ENCODE measurements at places on chromosomes 12 and 14.

GRCh38 chr14:66802962-66803361 is 295.0 kb downstream of the GPHN start:
- DNase-seq, result no peak

DNA sequence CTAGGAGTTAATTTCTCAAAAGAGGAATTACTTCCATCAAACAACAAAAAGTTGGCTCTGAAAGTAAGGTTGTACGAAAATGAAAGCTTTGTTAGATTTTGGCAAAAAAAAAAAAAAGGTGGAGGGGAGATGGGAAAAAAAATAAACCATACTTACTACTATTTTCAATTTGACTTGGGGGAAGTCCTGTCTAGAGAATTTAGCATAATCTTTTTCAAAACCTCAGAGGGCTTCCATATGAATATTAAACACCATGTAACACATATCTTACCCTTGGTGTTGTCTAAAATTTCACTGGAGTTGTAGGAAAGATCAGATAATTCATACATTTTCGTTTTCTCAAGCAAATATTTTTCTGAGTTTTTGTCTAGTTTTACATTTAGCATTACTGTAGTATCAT is 17.5 kb downstream of the GRIP1 start:
- DNase-seq, result no peak

DNA sequence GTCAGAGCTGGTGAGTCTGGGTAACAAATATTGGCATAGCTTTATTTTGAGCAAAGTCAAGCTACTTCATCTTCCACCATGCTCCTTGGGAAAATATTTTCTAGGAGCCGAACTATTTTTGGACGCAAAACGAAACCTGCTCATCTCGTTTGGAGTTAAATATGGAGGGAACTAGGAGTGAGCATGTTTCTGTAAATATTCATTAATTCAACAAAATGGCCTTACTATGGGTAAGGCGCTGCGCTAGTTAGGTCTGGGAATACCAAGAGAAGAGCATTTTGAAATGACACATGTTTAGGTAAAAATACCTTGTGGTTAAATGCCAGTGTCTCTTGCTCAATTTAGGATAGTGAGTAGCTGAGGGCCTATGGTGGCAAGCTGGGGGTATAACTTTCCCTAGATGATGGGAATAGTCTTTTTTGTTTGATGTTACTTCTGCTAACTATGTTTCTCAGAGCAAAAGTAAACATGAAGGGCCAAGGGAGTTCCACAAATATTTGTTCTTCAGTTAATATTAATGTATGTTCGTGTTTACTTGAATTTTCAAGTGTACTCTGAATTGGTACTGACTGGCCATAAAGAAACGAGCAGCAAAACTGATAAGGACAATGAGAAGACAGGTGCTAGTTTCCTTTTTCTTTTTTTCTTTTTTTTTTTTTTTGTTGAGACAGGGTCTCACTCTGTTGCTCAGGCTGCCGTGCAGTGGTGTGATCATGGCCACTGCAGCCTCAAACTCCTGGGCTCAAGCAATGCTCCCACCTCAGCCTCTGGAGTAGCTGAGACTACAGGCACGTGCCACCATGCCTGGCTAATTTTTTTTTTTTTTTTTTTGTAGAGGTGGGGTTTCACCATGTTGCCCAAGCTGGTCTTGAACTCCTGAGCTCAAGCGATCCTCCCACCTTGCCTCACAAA is 77.7 kb downstream of the MAP1LC3B2 start:
- DNase-seq, result no peak

- DNase-seq, result no peak
These were observed 42.0 kb downstream of the CKB start for GRCh38 chr14:103480595-103480994.

- no peak for DNase-seq
These were observed 35.0 kb upstream of the GALNT9 start for GRCh38 chr12:132364348-132364902.

DNA sequence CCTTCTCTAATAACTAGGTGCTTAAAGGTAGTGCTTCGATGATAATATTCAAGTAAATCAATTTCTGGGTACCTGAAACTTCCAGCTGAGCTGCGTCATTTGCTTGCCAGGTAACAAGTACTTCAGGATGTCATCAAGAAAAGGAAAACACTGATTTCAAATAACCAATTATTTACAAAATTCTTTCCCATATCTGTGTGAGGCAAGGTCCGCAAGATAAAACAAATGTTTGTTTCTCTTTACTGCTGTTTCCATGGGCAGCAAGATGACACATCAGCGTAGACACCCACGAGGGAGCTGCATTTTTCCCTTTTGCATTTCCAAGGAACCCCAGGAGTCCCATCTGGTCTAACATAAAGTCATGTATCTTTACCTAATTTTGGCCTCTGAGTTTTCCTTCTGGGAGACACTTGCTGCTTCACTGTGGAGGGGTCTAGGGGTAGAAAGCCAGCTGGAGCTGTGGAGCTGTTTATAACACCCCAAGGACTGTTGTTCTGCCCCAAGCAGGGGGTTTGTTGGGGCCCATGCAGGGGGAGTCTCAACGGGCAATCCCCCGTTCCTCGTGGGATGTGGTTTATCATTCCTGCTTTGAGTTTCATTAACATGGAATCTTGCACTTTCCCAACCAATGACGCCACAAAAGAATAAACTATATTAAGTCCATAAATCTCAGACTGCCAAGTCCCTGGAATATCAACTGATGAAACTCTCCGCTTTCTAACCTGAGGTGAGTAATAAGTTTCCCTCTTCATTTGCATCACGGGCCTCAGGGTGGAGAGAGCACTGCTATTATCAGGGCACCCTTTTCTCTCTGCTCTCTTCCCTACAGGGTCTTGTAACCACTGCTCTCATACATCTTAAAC is 112.8 kb upstream of the PELI2 start:
- DNase-seq, result no peak

- DNase-seq, result no peak
These were observed 51.6 kb downstream of the GPATCH2L start for GRCh38 chr14:76203086-76204001.

DNA sequence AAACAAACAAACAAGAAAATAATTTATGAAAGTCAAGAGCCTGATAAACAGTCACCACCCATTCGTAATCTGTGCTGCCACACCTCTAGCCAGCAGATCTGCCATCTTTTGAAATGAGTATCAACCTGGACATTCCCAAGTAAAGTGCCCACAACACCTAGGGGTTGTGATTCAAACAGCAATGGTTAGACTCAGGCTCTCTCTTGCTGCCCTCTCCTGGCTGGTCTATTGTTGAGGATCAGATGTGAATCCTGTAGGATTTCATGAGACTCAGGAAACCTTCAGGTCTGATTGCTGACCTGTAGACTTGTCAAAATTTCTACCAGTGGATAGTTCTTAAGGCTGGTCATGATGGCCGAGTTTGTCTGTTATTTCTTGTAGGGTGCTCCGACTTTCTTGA is 26.8 kb downstream of the DGLUCY start:
- no peak for DNase-seq

- no peak for DNase-seq
These were observed 25.5 kb downstream of the SLC17A8 start for GRCh38 chr12:100382338-100382737.

DNA sequence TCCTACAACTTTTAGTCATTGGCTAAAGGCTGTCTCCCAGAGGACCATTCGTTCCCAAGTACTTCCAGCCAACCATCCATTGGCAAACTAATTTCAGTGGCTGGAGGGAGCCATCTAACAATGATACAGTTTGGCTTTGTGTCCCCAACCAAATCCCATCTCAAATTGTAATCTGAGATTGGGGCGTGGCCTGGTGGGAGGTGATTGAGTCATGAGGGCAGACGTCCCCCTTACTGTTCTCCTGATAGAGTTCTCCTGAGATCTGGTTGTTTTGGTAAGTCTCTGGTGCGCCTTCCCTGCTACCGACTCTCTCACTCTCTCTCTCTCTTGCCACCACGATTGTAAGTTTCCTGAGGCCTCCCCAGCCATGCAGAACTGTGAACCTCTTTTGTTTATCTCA is 99.7 kb upstream of the FUT8 start:
- no peak for DNase-seq

- no peak for DNase-seq
These were observed 1161.2 kb upstream of the SEL1L start for GRCh38 chr14:82694820-82695219.

DNA sequence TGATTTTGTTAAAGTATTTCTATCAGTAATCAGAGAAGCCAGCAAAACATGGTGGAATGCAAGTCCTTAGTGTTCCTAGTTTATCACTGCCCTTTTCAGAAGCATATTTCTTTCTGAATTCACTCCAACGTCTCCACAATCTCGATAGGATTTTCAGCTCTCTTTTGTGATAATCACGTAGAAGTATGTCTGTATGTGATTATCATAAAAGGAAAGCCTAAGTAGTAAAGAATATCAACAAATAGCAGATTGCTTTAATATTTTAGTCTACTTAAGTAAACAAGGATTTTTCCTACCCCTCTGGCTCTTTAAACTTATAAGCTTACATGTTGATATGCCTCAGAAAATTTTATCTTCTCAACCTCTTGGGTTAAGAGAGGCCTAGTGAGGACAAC is 147.4 kb upstream of the NUDT4 start:
- no peak for DNase-seq

DNA sequence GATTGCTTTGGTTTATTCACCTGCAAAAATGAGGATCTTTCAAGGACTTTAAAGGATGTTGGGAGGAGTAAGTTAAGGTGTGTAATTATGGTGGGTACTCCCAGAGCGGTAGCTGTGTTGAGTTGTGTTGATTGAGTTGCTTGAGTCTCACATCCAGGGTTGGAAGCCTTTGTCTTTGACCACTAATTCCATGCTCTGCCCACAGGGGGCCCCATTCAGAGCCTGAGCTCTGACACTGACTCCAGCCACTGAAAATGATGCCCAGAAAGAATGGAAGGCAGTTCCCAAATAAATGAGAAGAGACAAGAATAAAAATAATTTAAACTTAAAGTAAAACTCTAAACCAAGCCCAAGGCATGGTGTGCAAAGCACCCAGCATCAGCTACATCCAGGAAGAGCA is 237.4 kb upstream of the PWP1 start:
- no peak for DNase-seq

- no peak for DNase-seq
These were observed 5.2 kb upstream of the ATG14 start for GRCh38 chr14:55416866-55417265.

DNA sequence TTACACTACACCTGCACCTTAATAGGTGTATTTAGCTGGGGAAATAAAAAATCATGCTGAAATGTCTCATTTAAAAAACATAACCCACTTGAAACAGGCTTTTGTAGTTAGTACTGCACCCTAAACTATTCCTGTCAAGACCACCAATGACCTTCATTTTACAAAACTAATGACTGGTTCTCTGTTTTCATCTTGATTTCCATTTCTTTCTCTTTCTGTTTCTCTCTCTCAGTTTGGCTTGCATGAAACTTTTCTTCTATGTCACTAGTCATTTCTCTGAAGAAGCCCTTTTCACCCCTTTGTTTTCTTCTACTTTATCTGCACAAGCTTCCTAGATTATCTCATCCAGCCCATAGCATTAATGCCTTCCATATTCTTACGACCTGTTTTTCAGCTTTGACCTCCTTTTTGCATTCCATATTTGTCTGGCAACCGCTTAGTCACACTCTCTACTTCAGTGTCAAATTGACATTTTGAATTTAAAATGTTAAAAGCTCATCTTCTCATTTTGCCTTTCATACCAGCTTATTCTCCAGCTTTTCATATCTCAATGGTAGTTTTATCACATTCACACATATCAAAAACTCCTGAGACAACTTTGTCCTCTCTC is 32.7 kb upstream of the KLRF1 start:
- no peak for DNase-seq

DNA sequence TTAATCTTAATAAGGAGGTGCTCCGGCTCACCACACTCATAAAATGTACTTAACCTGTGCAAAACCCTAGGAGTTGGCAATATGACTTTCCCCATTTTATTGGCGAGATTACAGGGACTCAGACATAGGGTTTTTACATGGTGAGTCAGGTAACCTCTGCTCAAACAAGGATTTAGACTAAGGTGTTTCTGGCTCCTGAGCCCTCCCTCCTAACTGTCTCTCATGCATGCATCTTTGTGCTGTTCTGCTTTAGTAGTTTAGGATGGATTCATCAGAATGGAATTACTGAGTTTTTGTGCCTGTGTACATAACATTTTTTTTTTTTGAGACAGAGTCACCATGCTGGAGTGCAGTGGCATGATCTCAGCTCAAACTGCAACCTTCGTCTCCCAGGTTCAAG is 993.3 kb upstream of the TMEM132C start:
- DNase-seq, result no peak

DNA sequence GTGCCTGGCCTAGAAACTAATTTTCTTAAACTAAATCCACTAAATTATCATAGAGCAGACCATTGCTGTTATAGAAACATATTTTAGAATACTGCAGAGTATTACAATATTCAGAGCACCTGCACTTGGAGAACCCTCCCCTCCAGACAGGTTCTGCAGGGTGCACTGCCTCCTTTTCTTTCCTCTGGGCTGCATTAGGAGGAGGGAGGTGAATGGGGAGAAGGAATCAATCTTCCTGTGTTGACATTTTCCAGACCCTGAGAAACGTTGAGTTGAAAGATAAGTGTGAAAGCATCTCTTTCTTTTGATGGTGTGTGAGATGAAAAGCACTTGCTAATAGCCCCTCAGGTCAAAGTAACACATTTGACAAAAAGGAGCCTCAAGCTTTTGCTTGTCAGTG is 7.3 kb downstream of the SYNE2 start:
- DNase-seq, result no peak

DNA sequence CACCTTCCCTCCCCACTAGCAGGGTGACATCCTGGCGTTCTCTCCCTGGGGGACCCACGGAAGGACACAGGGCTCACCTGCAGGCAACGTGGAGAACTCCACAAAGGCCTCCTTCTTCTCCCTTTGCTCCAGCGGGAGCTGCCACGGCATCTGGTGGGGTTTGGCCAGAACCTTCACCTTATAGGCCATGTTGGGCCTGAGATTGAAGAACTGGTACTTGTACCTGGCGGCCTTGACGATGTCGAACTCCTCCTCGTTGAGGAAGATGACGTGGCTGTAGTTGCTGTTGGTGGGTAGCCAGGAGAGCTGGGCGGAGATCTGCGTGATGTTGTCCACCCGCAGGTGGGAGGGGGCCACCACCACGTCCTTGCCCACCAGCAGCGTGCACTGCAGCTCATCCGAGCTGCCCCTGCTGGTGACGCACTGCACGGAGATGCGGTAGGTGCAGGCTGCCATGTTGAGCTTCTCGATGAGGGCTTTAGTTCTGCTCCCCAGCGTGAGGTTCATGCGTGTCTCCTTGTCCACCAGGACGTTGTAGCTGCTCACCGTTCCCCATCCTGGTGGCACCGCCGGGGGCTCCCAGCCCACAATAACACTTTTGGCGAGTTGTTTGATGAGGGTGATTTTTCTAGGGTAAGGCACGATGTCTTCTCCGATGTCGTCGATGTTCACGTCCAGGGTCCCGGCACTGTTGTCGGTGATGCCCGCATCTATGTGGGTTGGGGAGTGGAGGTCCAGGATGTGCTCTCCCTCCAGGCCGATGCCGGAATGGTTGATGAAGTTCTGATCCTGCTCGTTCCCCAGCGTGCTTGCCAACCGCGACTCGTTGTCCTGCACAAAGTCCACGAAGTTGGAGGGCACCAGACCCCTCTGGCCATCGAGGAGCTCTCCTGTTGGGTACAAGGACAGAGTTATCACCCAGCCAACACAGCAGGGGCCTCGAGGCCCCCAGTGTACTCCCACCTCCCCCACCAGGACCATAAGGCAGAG is 104.4 kb downstream of the PIWIL1 start:
- no peak for DNase-seq
